ENCODE measurements at places on chromosomes 1 and 21.

GRCh38 chr1:107649023-107649422 is 316.0 kb downstream of the VAV3 start:
- DNase-seq = no peak

- no peak for DNase-seq
These were observed 245.3 kb upstream of the RUNX1 start for GRCh38 chr21:35294231-35294898.

DNA sequence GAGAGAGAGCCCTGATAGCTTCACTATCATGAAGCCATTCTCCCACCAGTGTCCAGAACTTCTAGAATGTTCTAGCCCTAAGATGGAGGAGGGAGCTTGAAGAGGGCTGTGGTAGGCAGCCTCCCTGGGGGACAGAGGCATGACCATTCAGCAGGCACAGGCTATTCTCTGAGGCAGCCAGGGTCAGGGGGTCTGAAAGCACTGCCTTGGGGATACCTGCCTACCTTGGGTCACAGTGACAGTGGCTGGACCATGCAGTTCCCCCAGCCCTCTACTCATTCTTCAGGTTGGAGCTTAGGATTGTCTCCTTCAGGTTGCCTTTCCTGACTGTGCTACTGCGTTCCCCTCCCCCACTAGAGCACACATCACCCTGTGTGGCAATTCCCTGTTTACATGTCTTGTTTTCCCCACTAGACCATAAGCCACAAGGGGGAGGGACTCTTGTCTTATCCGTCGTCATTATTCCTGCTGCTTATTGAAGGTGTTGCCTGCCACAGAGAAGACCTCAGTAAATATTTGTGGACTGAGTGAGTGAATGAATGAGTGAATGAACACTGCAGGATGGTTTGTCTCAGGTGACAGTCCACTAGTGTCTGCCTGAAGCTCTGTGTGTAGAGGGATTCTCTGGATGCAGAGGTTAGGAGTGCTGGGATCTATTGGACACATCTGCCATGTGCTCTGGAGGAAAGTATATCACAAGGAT is 5.2 kb downstream of the ZDHHC18 start:
- DNase-seq = no peak

GRCh38 chr1:3373175-3373574 is 81.3 kb upstream of the ARHGEF16 start:
- DNase-seq = no peak

All from activated effector memory CD4-positive, alpha-beta T cell treated with anti-CD3 and anti-CD28 coated beads, Interleukin-2, amount 50 U/mL, for 16 hours (primary cell).